ENCODE measurements at places on chromosomes 1 and 21.

- DNase-seq = no peak
Measured at GRCh38 chr1:93807311-93807930, 71.6 kb downstream of the DNTTIP2 start.

DNA sequence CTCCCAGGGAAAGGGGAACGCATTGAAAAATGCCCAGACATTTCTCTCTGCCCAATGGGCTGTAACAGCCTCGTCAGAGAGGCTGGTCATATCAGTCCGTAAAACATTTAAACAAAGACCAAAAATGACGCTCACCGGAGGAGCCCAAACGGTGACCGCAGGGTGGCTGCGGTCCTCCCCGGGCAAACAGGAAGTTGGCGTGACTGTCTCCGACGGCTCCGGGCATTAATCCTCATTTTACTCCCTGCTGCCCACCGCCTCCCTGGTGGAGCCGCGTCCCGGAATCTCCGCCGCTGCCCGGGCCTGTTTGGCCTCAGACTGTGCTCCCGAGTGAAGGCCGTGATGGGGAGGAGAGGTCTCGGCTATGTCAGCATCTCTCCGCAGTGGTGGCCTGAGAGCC is 9.9 kb downstream of the PRDM16 start:
- no peak for DNase-seq

- no peak for DNase-seq
Measured at GRCh38 chr1:242712248-242712647, 187.8 kb upstream of the PLD5 start.

DNA sequence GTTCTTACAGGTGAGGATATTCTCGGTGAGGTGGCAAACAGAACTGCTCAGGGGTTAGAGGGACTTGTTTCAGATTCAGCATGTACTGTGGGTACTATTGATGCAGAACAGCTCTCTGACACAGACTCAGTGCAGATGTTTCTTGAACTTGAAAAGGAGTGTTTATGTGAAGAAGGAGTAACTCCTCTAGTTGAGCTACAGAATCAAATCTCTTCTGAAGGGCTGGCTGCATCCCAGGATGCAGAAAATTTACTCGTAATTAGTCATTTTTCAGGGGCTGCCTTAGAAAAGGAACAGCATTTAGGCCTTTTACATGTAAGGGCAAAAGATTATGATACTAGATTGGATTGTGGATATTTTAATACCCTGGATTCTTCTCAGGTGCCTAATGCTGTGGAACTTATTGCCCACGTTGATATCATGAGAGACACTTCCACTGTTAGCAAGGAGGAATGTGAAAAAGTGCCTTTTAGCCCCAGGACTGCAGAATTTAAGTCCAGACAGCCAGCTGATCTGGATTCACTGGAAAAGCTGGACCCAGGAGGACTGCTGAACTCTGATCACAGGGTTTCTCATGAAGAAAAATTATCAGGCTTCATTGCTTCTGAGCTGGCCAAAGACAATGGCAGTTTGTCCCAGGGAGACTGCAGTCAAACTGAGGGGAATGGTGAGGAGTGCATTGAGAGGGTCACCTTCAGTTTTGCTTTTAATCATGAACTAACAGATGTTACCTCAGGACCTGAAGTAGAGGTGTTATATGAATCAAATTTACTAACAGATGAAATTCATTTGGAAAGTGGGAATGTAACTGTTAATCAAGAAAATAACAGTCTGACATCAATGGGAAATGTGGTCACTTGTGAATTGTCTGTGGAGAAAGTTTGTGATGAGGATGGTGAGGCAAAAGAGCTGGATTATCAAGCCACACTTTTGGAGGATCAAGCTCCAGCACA is 79.6 kb upstream of the BMP8A start:
- no peak for DNase-seq

- no peak for DNase-seq
Measured at GRCh38 chr1:166174108-166174507, 7.3 kb upstream of the FAM78B start.

DNA sequence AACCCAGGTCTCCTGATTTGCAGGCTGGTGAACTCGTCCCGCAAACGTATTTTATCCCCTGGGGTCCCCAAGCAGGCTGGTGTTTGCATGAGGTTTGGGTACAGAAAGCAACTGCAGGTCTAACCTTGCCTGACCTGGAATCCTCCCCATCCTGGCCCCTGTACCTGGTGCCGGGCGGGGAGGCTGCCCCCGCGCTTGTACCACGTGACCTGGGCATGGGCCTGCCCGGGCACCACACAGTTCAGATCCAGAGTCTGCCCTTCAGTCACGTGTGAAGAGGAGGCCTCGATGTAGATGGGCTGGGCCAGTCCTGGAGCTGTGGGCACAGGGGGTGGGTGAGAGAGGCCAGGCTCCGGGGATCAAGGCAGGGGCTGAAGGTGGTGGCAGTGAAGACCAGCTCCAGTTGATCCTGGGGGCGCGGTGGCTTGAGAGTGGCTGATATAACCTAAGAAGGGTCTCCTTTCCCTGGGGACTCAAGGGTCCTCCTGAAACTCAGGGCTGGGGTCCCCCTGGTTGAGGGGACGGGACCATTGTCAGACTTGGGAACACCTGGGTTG is 30.6 kb downstream of the LDLRAD2 start:
- no peak for DNase-seq

DNA sequence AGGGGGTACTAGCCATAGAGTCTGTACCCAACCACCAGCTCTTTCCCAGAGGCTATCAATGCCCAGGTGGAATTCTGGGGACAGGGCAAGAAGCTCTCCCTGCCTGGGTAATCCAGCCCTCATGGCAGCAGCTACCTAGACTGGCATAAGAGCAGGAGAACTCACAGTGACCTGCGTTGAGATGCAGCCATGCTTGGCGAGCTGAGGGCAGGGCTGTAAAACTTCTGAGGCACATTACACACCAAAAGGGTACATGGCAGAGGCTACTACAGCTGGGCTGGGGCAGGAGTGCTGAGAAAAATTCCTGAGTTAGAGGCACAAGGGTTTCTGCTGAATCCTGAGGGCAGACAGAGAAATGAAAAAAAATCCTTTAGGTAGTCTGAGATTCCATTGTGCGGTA is 927.9 kb upstream of the B3GALT2 start:
- no peak for DNase-seq

- DNase-seq = no peak
Measured at GRCh38 chr1:9291914-9292360, 757 bp upstream of the SPSB1 start.

GRCh38 chr1:27099135-27099586 is 55.8 kb downstream of the SLC9A1 start:
- peak; percentile 27 for DNase-seq

GRCh38 chr1:77938651-77939050 is 40.2 kb downstream of the FUBP1 start:
- DNase-seq = no peak

GRCh38 chr1:118290046-118290445 is 105.0 kb upstream of the SPAG17 start:
- no peak for DNase-seq

DNA sequence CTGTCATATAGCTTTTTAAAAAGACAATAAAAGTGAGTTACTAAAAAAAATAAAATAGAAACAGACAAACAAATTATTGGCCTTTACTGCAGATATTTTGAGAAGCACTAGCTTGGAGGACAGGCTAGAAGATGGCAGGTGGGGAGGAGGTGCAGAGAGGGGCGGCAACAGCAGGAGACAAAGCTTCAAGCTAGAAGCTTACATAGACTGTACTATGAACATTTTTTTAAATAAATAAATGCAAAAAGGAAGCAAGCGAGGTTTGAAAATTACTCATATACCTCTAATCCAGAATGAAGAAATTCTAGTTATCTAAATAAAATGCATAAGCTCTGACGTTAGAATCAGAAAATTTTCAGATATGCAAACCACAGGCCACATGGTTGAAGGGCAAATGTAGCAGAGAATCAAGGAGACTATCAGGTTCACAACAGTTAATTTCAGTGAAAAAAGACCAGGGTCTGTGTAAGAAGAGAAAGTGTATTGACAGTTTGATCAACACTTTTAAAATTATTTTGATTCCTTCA is 54.9 kb downstream of the NRIP1 start:
- peak; percentile 69 for DNase-seq

DNA sequence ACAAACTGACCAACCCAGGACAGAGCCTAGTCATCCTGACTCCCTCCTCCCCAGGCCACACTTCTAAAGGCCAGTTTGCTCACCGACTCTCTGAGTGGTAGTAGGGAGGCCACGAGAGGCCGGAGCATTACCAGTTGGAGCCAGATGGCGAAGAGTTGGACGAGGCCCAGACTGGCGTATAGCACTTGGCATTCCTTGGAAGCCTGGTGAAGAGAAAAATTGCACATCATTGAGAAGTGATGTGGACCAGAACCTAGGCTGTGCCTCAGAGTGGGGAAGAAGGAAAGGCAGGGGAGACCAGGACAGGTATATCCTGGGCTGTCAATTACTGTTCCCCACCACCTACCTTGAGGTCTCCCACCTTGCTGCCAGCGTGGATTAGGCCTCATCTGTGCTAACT is 12.2 kb downstream of the PABPC4 start:
- DNase-seq = no peak

DNA sequence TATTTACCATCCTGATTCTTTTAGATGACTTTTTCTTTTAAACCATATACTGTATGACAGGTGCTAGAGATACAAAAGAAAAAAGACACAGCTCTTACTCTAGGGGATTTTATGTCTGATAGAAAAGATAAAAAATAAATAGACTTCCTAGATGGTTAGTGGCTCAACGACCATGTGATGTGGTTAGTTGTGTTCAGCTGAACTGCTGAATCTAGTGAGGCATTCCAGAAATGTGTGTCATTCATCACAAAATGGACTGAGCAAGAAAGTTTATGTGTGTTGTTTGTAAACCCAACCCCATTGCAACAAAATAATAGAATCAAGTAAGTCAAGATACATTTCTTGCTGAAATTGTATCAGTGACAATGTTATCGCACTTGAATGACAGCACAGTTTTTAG is 205.8 kb upstream of the LYPLAL1 start:
- no peak for DNase-seq

GRCh38 chr21:16145479-16145878 is 415.7 kb downstream of the USP25 start:
- DNase-seq = no peak
